Left lung (tissue), 14 donors: ENCODE measurements at places on chromosomes 2 and 18. TPM values are rescaled to one million over a fixed set of nuclear protein-coding genes. Genes with fewer than 3 reads are reported as not detected.

DSG4 gene
- total RNA-seq = not detected

DNA sequence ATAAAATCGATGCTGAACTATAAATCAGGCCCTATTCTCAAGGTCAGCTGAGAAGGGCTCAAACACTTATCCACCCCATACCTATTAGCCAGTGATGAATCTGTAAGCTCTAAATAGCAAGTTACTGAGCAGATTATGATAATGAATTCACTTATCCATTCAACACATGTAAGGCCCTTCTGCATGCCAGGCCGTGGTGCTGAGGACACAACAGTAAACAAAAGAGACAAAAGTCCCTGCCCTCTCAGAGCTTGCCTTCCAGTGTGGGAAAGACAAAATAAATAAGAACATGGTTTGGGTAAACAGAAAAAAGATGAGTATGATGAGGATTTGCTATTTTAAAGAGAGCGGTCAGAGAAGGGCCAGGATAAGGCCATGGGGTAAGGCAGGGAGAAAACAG, 11.7 kb downstream of the TTC32 start:
- H3K4me3 ChIP-seq = no peak overlapping the region
- no peaks in the 10 kb centered on the region for H3K36me3 ChIP-seq
- DNase-seq = no peak

GRCh38 chr2:168127371-168127770, 120.0 kb downstream of the STK39 start:
- no peaks in the 10 kb centered on the region for H3K36me3 ChIP-seq
- no peak overlapping the region for H3K4me3 ChIP-seq
- DNase-seq = no peak
- no peaks in the 10 kb centered on the region for H3K27me3 ChIP-seq

SSB gene
- total RNA-seq = 61.9 TPM

CPS1 gene
- 7.8 TPM for total RNA-seq

DNA sequence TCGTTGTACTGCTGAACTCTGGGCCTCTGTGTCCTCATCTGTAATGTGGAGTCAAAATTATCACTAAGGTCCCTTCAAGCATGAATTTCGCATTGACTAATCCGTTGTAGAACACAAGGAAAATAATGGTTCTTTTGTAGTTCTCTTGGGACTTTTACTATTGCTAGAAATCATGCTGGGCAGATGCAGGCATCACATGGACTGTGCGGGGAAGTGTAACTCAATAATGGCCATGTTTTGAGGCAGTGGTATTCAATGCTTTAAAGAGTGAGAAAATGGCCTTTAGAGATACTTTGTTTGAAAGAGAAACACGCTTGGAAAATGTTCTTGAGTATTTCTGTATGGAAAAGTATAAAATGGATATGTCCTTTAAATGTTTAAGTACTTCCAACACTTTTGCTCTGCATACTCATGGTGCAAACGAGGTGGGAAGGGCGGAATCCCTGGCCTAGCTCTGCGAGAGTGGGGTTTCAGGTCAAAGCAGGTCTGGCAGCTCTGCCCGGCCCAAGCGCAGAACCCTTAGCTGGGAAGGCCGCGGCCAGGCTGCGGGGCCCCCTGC, 117.3 kb upstream of the MSTN start:
- no peak for DNase-seq
- H3K27me3 ChIP-seq = peaks cover 16% of the 10 kb centered on the region
- no peak overlapping the region for H3K27ac ChIP-seq
- H3K4me3 ChIP-seq = peak overlapping the region; percentile 56
